Hematopoietic multipotent progenitor cell (in vitro differentiated cells): ENCODE measurements at places on chromosomes 5 and 9. TPM values are rescaled to one million over a fixed set of nuclear protein-coding genes. Genes with fewer than 3 reads are reported as not detected.

Gene TXNDC8
- not detected for total RNA-seq

Gene GRXCR2
- total RNA-seq = not detected

Gene BAAT
- total RNA-seq = not detected

Gene MARCHF11
- total RNA-seq = not detected

Gene RNF183
- under 0.01 TPM for total RNA-seq

Gene PCDHGA11
- 1.3 TPM for total RNA-seq

Gene GFRA3
- total RNA-seq = 0.27 TPM

Gene PCDHB8
- not detected for total RNA-seq

Gene MARVELD2
- 0.27 TPM for total RNA-seq

Gene RFK
- total RNA-seq = 20.7 TPM

Gene CCL27
- not detected for total RNA-seq

Gene FRRS1L
- total RNA-seq = under 0.01 TPM

Gene GKAP1
- 1.9 TPM for total RNA-seq

Gene FGFR4
- total RNA-seq = 0.54 TPM

Gene TMEM174
- not detected for total RNA-seq

Gene LAMC3
- under 0.01 TPM for total RNA-seq

Gene ORM2
- total RNA-seq = not detected

Gene ATP6V0E1
- 84.3 TPM for total RNA-seq

Gene NR2F1
- total RNA-seq = not detected

Gene EQTN
- not detected for total RNA-seq

Gene NR5A1
- 0.54 TPM for total RNA-seq

Gene PSIP1
- total RNA-seq = 26.9 TPM

Gene CATSPER3
- total RNA-seq = 0.27 TPM

Gene SREK1IP1
- total RNA-seq = 4.3 TPM

Gene CDH6
- total RNA-seq = under 0.01 TPM

Gene CTSL
- 1.3 TPM for total RNA-seq

Gene ZCCHC7
- 20.2 TPM for total RNA-seq

Gene C5orf46
- total RNA-seq = not detected

Gene DMAC1
- 8.1 TPM for total RNA-seq

Gene ACOT12
- total RNA-seq = under 0.01 TPM

Gene LCN15
- total RNA-seq = not detected

Gene PLPP7
- total RNA-seq = 5.9 TPM

Gene PRLR
- under 0.01 TPM for total RNA-seq

Gene ZSWIM6
- 7.3 TPM for total RNA-seq

Gene PRRT1B
- total RNA-seq = not detected

Gene ZNF883
- total RNA-seq = 1.1 TPM

Gene CDC42SE2
- total RNA-seq = 71.4 TPM

Gene SH3RF2
- total RNA-seq = under 0.01 TPM

Gene SEMA6A
- total RNA-seq = 0.27 TPM

Gene PCDHB9
- total RNA-seq = not detected

Gene FCN2
- total RNA-seq = not detected

Gene AK8
- total RNA-seq = 0.54 TPM

Gene GAPVD1
- 31.8 TPM for total RNA-seq

Gene CCDC152
- 3.2 TPM for total RNA-seq

Gene KIAA0825
- total RNA-seq = 2.2 TPM

Gene ADAMTSL1
- total RNA-seq = under 0.01 TPM

Gene IL13
- total RNA-seq = under 0.01 TPM

Gene TMEM267
- total RNA-seq = 4.3 TPM

Gene FOXD4
- 0.27 TPM for total RNA-seq

Gene COX7C
- 139 TPM for total RNA-seq

Gene SHOC1
- total RNA-seq = not detected

Gene AQP7
- total RNA-seq = not detected
